ENCODE measurements at places on chromosomes 1 and 21. TPM values are rescaled to one million over a fixed set of nuclear protein-coding genes. Genes with fewer than 3 reads are reported as not detected.
A peak's percentile ranks its signal among the peaks of the same experiment; 100 is the strongest.

DNA sequence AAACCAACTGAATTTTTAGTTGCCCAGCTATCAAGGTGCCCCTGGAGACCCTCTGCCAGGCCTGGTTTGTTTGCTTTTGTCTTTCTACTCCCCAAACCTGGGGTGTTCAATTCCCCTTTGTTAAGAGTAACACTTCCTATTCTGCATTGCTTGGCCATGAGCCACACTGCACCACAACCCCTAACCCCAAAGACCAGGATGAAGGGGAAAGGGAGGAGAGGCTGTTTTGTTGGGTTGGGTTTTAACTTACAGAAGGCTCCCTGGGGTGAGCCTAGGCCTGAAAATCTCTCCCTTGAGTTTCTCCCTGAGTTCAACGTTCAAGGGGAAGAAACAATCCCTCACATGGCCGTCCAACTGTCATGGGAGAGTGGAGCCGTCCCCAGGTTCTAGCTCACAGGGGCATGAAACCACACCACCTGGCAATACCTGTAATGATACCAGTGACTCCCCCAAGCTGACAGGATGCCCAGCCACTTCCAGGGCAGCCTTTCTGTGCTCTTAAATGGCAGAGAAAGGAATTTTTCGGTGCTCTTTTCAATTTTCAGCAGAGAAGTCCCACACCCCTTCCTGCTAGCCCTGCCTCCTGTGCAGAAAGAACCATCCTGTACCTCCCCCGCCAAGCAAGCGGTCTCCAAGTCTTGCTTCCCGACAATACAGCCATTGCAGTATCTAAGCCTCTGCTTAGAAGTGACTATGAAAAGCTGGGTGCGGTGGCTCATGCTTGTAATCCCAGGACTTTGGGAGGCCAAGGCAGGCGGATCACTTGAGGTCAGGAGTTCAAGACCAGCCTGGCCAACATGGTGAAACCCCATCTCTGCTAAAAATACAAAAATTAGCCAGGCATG lies 14.9 kb downstream of the SLC45A3 start:
- no peaks in the 10 kb centered on the region for H3K36me3 ChIP-seq
- peaks cover 13% of the 10 kb centered on the region for H3K27me3 ChIP-seq
- no peaks in the 10 kb centered on the region for H3K4me1 ChIP-seq
- H3K27ac ChIP-seq, result no peak overlapping the region

DNA sequence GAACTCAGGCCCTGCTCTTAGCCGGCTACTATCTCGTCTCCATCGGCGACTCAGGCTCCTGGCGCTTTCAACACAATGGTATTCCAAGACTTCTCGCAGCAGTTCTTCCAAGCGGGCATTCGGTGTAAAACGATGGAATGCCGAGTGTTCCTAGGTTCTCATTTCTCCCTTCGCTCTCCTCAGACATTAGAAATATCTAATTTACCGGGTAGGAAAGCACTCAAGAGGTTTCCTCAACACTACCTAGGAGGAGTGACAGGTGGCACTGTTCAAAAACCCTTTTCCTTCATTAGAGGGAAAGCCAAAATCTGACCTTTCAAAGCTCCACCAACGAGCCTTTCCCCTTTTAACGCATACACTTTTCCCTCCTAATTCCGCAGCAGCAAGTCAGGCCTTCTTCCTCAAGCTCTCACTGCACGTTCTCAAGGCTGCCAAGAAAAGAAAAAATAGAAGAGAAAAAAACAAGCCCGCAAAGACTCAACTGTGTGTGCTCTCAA lies 601 bp downstream of the UBE2G2 start:
- H3K4me3 ChIP-seq, result peak overlapping the region; percentile 98
- H3K27ac ChIP-seq, result peak overlapping the region; percentile 83
- H3K4me1 ChIP-seq, result peaks cover 65% of the 10 kb centered on the region
- DNase-seq, result peak; percentile 40

The RIIAD1 gene
- total RNA-seq, result not detected

The NEK2 gene
- total RNA-seq, result 62.3 TPM

The SYT14 gene
- not detected for total RNA-seq

The OR14A16 gene
- not detected for total RNA-seq

All from activated naive CD4-positive, alpha-beta T cell treated with anti-CD3 and anti-CD28 coated beads for 36 hours (primary cell).